ENCODE measurements at places on chromosomes 1 and 21. TPM values are rescaled to one million over a fixed set of nuclear protein-coding genes. Genes with fewer than 3 reads are reported as not detected.

CFHR3 gene
- not detected for polyA plus RNA-seq

DNA sequence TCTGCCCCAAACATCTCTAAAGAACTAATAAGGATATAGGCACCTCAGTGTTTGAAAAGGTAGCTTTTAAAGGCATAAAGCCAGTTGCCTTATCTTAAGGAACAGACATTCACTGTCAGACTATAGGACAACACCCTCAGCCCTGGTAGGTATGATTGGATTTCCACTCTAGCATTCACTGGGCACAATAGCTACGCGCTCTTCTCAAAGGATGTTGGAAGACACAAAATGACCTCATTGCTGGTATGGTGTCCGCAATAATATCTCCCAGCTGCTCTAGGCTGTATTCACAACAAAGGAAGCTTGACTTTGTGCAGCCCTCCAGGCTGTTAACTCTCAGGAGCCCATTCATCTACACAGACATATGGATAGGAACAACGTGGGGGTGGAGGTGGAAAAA lies 119.4 kb upstream of the CXADR start:
- no peaks in the 10 kb centered on the region for H3K36me3 ChIP-seq
- no peaks in the 10 kb centered on the region for H3K27me3 ChIP-seq
- no peak overlapping the region for H3K27ac ChIP-seq
- H3K4me1 ChIP-seq = no peaks in the 10 kb centered on the region

DNA sequence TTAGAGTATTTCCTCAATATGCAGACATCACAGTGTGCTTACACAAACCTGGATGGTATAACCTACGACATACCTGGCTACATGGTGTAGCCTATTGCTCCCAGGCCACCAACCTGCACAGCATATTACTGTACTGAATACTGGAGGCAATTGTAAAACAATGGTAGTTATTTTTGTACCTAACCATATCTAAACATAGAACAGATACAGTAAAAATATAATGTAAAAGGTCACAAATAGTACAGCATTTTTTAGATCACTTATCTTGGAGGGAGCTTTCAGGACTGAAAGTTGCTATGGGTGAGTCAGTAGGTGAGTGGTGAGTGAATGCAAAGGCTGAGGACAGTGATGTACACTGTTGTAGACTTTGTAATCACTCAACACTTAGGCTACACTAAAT lies 492.3 kb downstream of the MRPL39 start:
- H3K27me3 ChIP-seq = no peaks in the 10 kb centered on the region
- no peak for DNase-seq
- H3K4me1 ChIP-seq = no peaks in the 10 kb centered on the region
- H3K36me3 ChIP-seq = no peaks in the 10 kb centered on the region
- H3K27ac ChIP-seq = no peak overlapping the region
- H3K4me3 ChIP-seq = no peak overlapping the region

- H3K4me1 ChIP-seq = no peaks in the 10 kb centered on the region
- H3K27ac ChIP-seq = no peak overlapping the region
- H3K27me3 ChIP-seq = peaks cover 12% of the 10 kb centered on the region
- DNase-seq = no peak
- H3K36me3 ChIP-seq = no peaks in the 10 kb centered on the region
- no peak overlapping the region for H3K4me3 ChIP-seq
These were observed 84.8 kb downstream of the KCTD3 start for GRCh38 chr1:215651867-215652266.
